Nucleus accumbens (tissue), 56 donors: ENCODE measurements at places on chromosomes 6 and 20.

DNA sequence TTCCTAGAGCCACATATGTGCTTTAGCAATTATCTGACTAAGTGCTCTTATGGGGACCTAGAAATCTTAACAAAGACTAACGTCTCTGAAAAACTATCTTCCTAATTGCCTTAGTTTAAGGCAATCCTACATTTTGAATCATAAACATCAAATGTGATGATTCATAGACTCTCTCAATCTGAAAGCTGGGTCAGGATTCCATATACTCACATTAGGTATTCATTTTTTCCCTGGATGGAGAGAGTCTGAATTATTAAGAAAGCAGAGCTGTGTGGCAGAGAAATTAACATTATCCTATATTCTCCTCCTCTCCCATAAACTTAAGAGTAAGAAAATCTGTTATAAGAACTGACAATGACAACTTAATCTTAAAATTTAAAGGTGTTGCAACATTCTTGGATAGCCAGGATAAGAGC lies 1.6 kb upstream of the PRL start:
- DNase-seq: no peak

DNA sequence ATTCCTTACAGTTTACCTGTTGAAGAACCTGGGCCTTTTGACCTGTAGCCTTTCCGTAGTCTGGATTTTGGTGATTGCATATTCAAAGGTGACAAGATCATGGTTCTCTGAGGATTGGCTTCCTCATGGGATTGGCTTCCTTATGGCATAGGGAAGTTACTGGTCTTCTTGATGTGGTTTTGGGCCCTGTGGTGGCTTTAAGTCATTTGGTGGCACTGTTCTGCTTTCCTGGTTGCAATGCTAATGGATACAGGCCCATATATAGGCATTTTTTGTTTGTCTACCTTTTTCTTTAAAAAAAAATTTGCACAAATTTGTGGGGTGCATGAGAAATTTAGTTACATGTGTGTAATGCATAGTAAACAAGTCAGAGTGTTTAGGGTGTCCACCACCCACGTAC lies 185.7 kb downstream of the CDKAL1 start:
- no peak for DNase-seq

GRCh38 chr6:74256781-74257180 lies 560.8 kb downstream of the CD109 start:
- DNase-seq: no peak

- no peak for DNase-seq
Observed at GRCh38 chr6:83636800-83637199, 72.1 kb downstream of the SNAP91 start.

GRCh38 chr6:134405386-134406087 lies 87.6 kb upstream of the SGK1 start:
- DNase-seq: no peak

DNA sequence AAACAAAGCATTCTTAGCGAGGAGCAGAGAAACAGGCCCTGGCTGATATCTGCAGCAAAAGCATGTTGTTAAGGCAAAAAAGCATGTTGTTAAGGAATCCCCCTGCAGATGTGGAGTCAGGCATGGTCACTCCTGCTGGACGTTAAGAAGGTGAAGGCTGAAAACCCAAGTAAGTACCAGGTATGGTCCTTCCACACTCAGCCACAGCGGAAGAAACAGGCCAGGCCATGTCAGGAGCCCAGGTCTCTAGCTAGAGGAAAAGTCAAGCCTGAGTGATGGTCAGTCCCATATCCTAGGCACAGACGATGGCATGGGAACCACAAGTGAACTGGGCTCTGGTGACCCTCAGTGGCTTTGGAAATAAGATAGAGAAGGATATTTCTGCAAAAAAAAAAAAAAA lies 32.5 kb upstream of the MAS1L start:
- no peak for DNase-seq

- DNase-seq: no peak
Observed at GRCh38 chr6:8172530-8172929, 70.2 kb upstream of the EEF1E1 start.

GRCh38 chr6:7153789-7154188 lies 46.0 kb downstream of the RREB1 start:
- no peak for DNase-seq

DNA sequence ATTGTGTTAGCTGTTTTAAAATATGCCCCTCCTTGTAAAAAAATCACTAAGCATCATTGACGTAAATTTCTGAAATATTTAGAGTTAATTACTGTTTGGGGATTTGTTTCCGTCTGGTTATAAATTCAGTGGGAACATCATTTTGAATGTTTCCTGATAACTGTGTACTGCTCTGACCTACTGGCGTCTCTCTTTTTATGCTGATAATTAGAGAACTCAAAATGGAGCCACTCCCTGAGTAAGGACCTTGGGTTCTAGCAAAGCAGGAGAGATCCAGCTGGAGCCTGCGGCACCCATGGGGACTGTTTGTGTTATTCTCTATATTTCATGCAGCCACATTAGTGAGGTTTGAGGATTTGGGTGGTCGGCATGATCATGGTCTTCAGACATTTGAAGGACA lies 124.9 kb downstream of the SOBP start:
- no peak for DNase-seq

DNA sequence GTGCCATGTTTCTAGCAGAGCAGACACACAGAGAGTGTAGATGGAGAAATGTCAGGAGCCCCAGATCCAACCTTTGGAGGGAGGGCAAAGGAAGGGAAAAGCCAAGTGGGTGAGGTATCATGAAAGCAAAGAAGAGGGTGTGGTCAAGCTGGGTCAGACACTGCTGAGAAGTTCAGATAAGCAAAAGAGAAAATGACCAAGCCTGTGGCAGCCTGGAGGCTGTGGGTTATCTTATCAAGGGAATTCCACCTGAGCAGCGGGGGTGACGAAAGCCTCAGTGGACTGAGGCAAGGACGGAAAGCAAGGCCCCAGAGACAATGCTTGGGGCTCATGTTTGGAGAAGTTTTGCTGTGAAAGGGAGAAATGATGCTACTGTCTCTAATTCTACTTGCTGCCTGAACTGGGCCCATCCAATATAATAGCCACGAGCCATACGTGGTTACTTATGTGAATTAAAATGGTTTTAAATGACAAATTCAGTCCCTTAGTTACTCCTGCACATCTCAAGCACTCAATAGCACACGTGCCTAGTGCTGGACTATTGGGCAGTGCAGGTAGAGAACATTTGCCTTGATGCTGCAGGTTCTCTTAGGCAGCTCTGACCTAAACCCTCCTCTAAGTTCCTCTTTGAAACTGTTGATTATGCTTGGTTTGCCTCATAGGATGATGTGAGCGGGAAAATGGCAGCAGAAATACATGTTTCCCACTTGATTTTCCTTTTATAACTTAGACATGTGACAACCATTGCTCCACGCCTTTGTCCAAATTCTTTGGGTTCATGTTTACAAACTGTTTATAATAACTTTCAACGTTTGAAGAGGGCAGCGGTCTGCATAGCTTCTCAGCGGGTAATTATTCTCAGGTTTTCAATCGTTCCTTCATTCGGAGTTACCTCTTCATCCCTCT lies 63.7 kb downstream of the SLC22A23 start:
- no peak for DNase-seq

DNA sequence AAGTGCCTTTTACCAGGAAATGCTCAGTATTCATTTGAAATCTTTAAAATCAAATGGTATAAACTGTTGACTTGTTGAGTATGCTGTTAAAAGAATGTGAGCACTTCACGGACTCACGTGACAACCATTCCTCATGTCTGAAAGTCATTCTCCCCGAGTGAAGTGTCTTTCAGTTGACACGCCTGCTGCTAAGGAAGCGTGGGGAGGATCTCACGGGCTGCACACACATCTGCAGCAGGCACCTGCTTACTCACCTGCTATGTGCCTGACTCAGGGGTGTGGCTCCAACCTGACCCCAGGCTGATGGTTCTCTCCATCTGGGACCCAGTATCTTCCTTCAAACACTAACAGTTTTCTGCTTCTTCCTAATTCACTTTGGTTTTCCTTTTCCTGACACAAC lies 32.7 kb downstream of the WDR27 start:
- DNase-seq: no peak

- DNase-seq: no peak
Observed at GRCh38 chr6:43758617-43759050, 11.4 kb upstream of the VEGFA start.

DNA sequence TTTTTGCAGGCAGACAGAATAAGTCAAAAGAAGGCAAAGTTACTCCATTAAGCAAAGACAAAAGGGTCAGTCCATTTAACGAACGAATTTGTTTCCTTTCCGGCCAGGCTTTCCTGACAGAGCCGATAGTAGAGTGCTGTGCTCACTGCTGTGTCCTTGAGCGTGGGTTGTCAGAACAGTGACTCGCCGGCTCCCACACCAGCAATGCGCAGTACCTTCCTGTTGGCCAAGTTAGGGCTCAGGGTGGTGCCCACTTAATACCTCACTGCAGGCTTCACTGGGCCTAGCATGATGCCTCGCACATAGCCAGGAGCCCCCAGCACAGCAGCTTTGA lies 294.7 kb downstream of the FOXC1 start:
- no peak for DNase-seq

GRCh38 chr6:166497087-166497899 lies 89.2 kb downstream of the RAMACL start:
- DNase-seq: no peak

DNA sequence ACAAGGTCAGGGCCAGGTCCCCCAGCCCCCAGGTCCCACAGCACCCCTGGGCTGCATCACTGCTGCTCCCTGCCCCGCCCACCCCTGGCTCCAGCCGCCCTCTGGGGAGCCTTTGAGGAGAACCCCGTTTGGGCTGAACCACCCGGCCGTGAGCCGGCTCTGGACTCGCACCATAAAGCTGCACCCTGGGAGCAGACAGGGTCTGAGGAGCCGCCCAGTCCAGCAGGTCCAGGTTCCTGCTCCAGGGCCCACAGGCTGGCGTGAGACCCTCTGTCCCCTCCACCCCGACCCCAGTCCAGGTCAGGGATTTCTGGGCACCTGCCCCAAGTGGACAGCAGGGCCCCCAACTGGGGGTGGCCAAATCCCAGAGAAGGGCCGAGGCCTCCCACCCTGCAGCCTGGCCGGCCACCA lies 8.3 kb downstream of the CHRNA4 start:
- DNase-seq: no peak

DNA sequence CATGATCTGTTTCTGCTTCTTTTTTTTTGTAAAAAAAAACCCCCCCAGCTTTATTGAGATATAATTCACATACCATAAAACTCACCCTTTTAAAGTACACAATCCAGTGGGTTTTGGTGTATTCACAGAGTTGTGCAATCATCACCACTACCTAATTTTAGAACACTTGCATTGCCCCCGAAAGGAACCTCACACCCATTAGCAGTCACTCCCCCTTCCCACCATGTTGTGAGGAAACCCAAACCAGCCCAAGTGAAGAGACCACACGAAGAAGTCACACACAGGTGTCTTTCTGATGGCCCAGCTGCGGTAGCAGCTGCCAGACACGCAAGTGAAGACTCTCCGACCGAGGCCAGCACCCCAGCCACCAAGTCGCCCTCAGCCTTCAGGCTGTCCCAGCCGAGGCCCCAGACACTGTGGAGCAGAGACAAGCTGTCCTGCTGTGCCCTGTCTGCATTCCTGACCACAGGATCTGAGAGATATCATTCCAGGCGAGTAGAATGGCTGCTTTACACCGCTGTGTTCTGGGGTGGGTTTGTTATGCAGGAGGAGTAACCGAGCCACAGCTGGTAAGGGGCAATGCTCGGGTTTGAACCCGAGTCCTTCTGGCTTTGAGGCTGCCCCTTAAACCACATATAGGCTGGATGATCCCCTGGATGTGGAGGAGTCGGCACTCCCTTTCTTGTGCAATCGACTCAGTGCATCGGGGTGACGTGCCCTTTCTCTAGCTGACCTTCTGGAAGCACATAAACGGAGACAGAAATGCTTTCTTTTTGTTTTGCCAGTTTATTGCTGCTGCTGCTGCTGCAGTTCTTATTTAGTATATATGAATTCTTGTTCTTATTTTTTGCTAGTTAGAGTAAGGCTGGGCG lies 59.1 kb upstream of the PTPN1 start:
- DNase-seq: no peak

DNA sequence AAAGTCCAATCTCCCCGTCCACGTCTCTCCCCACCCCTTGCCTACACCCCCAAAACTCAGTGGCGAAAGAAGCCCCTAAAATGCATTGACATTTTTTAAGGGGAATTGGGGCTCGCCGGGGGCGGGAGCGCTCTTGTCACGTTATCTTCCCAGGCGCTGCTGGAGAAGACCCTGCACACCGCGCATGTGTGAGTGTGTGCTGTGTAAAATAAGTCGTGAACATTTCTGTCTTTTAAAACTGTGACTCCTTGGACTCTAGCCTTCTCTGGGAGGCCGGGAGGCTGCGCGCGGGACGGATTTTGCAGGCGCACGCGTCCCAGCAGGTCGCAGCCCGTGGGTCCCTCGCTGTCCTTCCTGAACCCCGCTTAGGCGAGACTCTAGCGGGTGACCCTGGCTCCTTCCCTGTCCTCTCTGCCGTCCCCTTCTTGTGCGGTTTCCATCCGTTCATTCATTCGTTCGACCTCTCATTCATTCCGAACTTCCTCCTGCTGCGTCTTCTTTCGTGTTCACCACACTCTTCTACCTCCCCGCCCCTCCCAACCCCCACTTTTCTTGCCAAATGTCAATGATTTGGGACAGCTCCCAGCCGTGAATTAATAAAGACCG lies 2.2 kb downstream of the NRN1 start:
- no peak for DNase-seq

DNA sequence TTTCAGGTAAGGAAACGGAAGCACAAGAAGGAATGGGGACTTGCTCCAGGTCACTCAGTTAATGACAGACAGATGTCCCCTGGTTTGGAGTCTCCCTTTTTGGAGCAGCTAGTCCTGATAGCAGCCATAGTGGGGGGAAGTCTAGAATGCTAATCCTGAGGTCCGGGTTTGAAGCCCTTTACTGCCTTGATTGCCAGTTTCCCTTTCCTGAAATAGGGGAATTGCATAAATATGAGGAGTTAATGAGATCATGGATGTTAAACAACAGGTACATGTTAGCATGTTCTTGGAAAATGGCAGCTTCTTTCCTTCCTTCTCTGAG lies 341 bp upstream of the TTPAL start:
- no peak for DNase-seq

DNA sequence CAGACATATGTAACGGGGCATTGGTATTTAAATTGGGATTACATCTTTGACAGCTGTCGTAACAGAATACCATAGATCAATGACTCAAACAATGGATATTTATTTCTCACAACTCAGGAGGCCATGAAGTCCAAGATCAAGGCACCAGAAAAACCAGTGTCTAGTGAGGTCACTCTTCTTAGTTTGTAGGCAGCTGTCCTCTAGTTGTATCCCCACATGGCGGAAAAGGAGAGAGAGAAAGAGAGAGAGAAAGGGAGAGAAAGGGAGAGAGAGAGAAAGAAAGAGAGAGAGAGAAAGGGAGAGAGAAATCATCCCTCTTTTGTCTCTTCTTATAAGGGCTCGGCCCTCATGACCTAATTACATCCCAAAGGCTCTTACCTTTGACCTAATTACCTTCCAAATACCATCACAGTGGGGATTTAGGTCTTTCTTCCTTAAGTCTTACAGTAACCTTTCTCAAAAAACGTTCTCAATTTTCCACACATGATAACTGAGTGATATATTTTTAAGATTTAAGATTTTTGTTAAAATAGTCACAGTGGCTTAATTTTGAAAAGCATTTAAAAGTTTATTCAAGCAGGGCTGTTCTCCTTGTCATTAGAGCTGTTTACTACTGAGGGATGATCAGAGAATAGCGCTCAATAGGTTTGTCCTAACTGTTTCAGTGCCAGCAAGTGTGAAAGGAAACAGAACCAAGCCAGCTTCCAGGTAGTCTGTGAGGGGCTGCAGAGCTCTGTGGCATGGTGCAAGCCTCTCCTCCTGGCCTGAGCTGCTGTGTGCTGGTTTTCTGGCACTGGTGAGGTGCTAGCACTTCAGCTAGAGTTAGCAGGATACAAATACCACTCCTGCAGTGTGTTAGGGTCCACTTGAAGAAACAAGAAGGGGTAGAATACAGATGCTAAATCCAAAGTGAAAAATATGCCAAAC lies 79.0 kb downstream of the IMPG1 start:
- DNase-seq: no peak

- DNase-seq: no peak
Observed at GRCh38 chr6:90997076-90997475, 410.2 kb upstream of the MAP3K7 start.
